M059J (cell line): ENCODE measurements at places on chromosomes 1 and 21. TPM values are rescaled to one million over a fixed set of nuclear protein-coding genes. Genes with fewer than 3 reads are reported as not detected.

TNFRSF25 gene
- total RNA-seq, result 8.7 and 9.1 TPM in 2 replicates

PCSK9 gene
- 1.7 and 3.0 TPM in 2 replicates for total RNA-seq

PDC gene
- not detected in 2 replicates for total RNA-seq

IL23R gene
- 0.07 TPM in 1 of 2 replicates, not detected in the other for total RNA-seq

OR2L3 gene
- total RNA-seq, result not detected in 2 replicates

SNRPE gene
- 166 and 272 TPM in 2 replicates for total RNA-seq

RNU1-2 gene
- total RNA-seq, result not detected in 2 replicates
